ENCODE measurements at places on chromosomes 2 and 18.

DNA sequence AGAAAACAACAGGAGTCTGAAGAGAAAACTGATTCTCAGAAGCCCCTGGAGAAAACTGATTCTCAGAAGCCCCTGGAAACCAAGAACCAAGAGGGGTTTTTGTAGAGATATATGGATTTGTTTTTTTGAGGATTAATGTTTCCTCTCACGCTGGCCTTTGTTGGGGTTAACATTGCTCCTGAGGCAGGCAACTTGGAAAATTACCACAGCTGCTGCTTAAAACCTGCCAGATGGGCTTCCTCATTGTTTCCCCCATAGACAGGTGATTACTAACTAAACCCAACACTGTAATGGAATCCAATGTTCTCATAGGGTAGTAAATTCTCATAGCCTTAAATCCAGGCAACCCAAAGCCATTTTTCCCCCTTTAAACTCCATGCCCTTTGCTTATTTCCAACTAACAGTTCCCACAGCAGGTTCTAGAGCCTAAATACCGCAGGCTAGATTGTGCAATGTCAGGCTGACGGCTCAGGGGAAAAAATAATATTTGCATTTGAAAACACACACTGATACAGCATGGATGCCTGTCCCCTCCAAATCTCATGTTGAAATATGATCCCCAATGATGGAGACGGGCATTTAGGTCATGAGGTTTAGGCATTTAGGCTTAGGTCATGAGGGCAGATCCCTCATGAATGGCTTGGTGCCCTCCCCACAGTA is 272.3 kb upstream of the PKDCC start:
- DNase-seq = no peak

DNA sequence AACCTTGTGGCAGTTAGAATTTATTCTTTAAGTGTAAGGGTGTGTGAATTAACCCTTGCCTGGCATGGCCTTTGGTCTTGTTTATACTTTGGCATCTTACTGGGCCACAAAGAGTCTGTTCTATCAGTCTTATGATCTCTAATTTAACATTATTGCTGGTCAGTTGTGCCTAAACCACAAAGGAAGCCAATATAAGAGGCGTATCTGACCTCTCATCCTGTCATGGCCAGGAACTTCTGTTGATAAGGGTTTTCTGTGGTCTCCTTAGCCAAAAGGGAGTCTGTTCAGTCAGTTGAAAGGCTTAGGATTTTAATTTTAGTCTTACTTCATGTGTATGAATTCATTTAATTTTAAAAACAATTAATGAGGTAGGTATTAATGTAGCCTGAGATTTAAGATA is 127.2 kb downstream of the LRRTM4 start:
- DNase-seq = no peak

DNA sequence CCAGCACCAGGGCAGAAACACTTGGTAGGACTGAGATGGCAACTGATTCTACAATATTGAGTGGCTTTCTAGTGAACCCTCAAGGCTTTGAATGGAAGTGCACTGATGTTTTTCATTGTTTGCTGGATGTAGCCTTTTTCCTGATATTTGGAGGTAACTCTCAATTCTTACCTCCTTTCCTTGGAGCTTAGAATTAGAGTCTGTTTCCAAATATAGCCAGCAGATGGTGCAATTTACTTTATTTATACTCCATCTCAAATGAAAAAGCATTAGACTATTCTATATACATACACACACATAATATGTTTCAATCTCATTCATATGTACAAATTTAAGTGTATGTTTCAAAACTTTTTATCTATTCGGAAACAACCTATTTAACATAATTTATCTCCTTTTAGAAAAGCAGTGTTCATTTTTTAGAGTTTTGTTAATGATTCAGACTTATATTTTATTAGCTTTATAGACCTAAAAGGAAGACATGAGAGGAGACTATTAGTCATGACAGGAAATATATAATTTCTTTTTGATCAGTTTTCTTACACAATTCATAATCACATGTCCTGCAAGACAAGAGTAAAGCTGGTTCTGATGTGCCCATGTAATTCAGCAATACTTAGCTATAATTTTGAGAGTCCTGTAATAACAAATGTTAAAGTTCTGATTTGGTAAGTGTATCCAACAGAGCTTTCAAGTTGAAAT is 124.8 kb downstream of the NUP35 start:
- DNase-seq = peak; percentile 44

DNA sequence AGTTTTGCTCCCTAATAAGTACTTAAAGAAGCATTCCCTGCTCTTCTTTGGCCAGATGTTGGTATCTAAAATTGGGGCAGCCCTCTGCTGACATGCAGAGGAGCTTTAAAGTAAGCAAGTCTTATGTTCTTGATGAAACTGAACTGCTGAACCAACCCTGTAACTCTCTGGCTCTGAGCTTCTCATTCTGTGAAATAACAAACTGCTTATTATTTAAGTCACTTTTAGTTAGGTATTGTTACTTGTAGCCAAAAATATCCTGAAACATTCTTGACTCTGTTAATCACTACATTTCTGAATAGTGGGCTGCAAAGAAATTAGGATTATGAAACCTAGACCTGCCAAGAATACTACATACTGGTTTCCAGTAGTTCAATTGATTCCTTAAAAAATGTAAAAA is 15.5 kb downstream of the PPP3R1 start:
- DNase-seq = no peak

DNA sequence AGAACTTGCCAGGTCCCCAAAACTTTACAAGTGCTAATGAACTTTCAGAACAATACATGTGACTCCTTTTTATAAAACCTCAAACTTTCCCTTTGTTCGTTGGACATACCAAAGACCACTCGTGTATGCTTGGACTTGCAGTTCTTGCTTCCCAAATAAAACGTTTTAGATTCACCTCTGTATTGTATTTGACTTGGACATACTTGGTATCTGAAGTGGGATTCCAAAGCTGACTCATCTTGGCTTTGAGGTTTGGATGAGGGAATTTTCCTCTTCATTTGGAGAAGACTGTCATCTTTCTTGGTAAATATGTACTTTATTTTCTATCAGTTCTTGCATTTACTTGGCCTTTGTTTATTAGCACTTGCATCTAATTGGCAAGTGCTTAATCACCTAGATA is 8.0 kb upstream of the CYB5A start:
- DNase-seq = no peak

DNA sequence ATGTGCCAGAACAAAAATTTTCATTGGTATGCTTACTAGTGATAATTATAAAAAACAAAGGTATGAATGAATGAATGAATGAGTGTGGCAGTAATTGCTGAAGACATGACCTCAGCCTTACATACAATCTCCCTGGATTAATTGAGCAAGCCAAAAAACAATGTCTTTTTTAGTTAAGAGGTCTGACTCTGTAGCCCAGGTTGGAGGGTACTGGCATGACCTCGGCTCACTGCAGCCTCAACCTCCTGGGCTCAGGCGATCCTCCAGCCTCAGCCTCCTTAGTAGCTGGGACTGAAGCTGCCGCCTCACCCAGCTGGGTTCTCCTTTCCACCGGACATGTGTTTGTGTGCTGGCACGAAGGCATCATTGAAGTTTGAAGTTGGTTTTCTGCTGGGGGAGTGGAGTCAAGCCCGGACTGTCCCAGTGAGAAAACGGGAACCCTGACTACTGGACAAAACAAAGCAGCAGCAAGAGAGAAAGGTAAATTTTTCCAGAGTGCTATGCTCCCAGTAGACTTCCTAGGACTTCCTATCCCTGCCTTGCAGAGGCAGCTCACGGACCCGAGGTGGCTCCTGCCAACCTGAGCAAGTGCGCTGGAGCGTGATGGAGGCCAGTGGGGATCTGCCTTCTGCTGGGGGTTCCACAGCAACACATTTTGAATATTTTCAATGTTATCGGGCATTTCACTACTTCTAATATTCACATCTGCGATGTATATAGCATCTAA is 6.4 kb upstream of the IMP4 start:
- DNase-seq = no peak

DNA sequence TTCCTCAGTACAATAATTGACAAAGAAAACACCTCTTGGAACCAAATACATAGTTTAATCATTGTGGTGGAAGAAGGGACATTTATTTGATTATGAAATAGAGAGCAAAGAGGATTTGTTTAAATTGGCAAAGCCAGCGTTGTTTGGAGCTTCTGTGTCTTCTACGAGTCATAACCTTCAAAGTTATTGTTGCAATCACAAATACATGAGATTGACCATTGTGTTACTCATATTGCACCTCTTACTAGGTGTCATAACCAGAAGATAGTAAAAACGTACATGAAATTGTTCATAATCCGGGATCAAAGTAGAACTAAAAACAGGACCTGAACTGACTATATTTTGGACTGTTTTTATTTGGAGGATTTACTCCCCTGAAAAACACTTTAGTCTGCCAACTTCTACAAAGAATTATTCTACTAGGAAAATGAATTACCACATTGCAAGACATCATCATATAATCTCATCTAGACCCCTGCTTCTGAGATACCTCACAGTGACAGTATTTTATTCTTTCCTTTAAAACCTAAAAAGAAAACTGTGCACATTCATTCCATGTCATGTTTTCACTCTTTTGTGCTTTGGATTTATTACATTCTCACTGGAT is 151.7 kb upstream of the KLF7 start:
- DNase-seq = peak; percentile 83

DNA sequence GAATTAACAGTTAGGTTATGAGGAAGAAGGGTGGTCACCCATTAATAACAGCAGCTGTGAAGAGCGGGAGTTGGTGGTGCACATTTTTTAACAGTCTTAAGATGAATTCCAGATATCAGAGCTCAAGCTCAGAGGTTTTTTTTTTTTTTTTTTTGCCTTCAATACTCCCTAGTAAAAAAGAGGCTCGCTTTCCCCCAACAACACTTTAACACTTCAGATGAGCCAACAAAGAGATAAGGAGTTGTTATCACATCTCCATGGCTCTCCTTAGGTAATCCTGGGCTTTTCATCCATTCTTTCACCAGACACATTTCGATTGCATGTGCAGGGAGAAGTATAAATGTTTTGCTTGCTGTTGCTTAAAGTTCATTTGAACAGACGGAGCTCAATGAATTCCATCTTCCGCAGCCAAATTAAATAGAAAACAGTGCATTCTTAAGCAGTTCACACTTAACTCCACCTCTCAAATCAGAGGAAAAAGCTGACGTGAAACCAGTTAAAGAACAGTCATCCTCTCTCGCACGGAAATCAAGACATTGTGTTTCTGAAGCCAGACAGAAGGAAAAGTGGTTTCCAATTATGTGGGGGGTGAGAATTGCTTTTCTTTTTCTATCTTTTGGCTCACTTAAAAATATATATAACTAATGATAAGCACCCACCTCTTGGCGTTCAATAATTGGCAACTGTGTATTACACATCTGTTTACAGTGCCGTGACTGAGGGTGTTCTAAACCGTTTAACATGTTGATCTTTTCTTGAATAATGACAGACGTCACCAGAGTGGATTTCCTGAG is 118.2 kb downstream of the ZNF521 start:
- DNase-seq = peak; percentile 35

DNA sequence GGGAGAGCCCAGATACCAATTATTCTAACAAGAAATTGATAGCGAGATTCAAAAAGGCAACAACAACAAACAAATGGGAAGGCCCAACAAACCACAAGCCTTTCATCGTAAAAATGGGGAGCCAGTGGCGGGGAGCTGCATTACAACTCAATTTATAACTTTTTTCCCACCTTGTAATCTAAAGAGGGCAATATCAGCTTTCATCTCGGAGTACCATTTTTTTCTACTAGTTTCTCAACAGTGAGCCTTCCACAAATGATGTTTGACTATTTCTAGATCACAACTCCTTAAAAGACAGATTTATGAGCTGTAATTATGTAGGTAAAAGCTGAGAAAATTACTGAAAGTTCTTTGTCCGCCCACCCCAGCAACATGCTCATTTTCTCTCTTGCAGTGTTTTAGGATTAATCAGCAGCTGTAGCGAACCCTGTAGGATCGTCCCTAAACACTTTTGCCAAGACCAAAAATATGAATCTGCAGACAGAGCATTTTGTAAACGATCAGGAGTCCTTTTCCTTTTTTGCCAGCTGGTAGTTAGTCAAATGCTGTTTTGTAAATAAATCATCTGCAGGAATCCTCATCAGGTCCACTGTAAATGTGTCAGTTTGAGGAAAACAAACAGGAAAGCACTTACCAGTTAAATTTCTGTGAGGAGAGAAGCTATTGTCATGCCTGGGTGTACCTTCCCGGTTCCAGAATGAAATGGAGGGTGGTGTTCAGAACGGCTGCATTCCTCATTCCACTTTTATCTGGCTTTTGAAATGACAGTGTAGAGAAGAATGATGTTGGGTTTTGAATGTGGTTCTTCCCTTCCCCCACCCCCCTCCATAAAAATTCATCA is 53.2 kb downstream of the EEF1B2 start:
- DNase-seq = peak; percentile 54

DNA sequence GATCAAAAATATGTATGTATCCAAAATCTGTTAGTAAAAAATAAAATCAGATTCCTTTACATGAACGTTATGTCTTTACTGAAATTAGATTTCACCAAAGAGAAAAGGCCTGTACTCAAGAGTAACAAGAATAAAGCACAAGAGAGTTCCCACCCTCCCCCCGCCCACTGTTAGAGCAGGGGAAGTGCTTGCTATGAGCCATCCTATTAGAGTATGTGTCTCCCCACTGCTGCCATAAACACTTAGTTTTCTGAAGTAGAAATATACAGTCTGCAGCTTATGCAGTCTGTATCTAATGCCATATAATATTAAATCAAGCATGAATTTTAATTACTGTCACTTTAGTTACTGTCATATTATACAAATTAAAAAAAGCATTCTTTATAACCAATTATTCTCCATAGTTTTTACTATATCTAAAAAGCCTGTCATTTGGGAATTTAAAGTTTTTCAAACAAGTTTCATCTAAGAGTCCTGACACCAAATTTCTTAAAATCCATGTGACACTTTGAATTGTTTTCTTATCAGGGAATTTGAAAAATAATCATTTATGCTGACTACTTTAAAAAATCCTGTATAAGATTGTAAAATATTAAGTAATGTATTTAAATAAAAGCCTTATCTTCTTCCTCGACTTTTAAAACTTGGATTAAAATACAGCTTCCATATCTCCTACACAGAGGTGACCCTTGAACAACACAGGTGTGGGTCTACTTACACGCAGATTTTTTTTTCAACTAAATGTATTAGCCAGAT is 51.8 kb upstream of the GPR75 start:
- DNase-seq = peak; percentile 39

GRCh38 chr2:119864318-119864717 is 104.6 kb downstream of the PTPN4 start:
- no peak for DNase-seq

- DNase-seq = no peak
These were observed 25.5 kb upstream of the PPP1CB start for GRCh38 chr2:28726177-28726576.

DNA sequence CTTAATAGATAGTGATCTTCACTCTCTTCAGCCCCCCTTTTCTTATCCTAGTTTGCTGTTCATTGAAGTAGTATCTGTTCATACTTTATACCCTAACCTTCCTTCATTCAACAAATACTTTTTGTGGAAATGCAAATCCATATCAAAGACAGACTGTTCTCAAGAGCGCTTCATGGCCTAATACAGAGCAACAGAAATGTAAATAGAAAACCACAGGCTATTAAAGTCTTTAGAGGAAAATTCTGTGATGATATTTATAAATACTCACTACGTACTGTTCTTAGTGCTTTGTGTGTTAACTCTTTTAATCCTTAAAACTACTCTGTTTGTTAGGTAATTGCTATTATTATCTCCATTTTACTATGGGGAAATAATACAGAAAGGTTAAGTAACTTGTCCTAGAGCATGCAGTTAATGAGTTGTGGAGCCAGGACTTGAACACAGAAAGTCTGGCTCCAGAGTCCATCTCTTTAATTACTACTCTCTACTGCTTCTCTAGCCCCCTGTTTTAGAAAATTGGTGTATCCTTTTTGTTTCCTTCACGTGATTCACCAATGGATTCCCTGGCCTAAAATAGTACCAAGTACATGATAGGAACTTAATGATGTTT is 2.9 kb downstream of the MDH1 start:
- no peak for DNase-seq

- peak; percentile 78 for DNase-seq
These were observed 96.7 kb downstream of the GAREM1 start for GRCh38 chr18:32373995-32374394.
